Right kidney (tissue), 9 donors: ENCODE measurements at places on chromosomes 5 and 9.

DNA sequence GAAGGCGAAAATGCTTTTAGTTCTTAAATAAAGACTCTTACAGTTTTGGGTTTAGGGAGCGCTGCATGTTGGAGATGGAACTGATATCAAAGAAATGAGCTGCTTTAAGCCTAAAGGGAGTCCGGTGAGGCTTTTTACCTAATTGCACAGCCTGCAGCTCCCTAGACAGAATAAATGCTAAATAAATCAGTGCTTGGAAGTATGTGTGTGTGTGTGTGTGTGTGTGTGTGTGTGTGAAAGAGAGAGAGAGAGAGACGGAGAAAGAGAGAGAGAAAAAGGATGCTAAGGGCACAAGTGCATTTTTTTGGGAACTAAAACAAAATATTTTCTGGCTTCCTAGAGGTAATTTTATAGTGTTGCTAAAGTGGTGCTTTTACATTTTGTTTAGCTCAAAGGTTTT is 88.4 kb downstream of the MTRR start:
- DNase-seq, result no peak

DNA sequence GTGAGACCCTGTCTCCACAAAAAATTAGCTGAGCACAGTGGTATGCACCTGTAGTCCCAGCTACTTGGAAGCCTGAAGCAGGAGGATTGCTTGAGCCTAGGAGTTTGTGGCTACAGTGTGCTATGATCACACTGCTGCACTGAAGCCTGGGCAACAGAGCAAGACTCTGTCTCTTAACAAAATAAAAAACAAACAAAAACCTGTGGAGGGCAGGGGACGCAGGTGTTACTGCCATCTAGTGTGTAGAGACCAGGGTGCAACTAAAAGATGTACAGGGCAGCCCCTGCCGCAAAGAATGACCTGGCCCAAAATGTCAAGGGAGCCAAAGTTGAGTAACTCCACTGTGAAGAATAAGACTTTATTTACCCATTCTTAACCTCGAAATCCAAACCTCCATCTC is 27.1 kb downstream of the ASPN start:
- DNase-seq, result no peak

- peak; percentile 56 for DNase-seq
These were observed 6.0 kb downstream of the PCDHGC5 start for GRCh38 chr5:141494761-141495452.

- no peak for DNase-seq
These were observed 182.9 kb upstream of the RFX3 start for GRCh38 chr9:3708751-3709150.

DNA sequence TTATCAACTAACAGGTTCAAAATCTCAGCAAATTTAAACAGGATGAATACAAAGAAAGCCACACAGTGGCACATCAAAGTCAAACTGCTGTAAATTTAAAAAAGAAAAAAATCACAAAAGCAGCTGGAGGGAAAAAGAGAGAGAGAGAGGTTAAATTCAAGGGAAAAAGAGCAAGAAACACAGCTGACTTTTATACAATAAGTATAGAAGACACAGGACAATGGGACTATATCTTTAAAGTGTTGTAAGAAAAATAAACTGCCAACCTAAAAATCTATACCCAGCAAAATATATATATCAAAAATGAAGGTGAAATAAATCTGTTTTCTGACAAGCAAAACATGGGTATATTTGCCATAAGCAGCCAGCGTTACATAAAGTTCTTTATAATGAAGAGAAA is 261.5 kb downstream of the TLE1 start:
- no peak for DNase-seq
